ENCODE measurements at places on chromosomes 7 and 10.

DNA sequence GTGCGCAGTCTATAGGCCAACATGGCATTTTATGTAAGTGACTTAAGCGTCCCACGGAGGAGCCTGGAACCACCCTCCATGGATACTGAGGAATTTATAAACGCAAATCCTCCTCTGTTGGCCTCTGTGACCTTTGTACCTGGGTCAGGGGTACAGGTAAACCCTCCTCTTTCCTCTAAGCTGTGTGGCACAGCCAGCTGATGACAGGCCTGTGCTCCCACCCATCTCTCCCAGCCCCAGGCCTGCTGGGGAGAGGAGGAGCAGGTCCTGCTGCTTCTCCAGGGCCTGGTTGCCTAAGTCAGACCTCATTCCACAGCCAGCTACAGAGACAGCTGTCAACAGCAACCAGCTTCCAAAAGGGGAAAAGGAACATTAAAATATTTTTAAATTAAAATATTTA lies 5.0 kb downstream of the AVPI1 start:
- no peak for DNase-seq

GRCh38 chr7:13416071-13416470 lies 573.4 kb downstream of the ETV1 start:
- DNase-seq: no peak

GRCh38 chr10:5611899-5612680 lies 54.3 kb downstream of the ASB13 start:
- DNase-seq: no peak

DNA sequence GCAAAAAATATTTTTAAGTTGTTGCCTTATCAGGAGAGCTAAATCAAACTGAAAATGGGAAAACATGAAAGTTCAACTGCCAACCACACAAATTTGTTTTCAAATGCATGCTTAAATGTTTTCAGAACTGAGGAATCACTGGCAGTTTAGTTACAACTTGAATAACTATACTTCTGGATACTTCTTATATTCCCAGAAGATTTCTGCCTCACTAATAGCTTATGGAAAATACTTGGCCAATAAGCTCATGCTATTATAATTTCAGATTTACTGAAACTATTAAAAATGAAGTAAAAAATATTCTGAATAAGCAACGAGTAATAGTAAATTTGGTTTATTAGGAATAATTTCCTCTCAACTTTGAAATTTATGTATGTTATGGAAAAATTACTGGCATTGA lies 222.2 kb downstream of the CDK14 start:
- no peak for DNase-seq

- no peak for DNase-seq
Measured at GRCh38 chr7:27576360-27576944, 86.2 kb downstream of the HIBADH start.

GRCh38 chr10:113842171-113842570 lies 11.7 kb downstream of the DCLRE1A start:
- no peak for DNase-seq

DNA sequence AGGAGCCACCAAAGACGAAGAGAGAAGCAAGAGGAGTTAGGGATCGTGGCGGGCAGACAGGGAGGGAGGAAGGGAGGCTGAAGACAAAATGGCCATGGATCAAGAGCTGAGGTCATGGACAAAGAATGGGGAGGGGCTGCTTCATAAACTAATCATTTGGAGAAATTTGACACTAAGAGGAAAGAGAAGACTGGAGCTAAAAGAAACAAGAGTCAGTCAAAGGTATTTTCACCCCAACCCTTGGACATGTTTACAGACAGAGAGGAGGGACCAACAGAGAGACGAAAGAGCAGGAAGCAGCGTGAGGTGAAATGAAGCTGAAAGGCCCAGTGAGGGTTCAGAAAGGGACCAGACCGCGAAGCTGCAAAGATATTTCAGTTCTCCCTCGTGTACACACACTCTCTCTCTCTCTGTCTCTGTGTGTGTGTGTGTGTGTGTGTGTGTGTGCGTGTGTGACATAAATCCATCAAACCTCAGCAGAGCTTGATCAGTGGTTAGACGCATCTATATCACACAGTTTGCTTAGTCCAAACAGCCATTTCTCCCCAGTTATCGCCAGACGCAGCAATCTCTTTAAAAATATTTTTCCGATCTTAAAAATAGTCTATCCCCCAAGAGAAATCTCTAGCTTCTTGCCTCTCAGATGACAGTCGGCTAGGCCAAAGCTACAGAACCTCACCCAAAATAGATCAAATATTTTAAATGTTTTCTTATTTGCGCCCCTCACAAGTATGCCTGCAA lies 12.5 kb upstream of the CALD1 start:
- no peak for DNase-seq

- no peak for DNase-seq
Measured at GRCh38 chr7:1240517-1241257, 8.0 kb downstream of the UNCX start.

- no peak for DNase-seq
Measured at GRCh38 chr10:76491216-76491615, 1059.8 kb downstream of the LRMDA start.

- peak; percentile 9 for DNase-seq
Measured at GRCh38 chr10:93573051-93573909, 6.8 kb downstream of the FFAR4 start.

GRCh38 chr10:75971402-75972211 lies 540.2 kb downstream of the LRMDA start:
- no peak for DNase-seq

GRCh38 chr7:126635545-126635944 lies 617.2 kb downstream of the GRM8 start:
- no peak for DNase-seq

DNA sequence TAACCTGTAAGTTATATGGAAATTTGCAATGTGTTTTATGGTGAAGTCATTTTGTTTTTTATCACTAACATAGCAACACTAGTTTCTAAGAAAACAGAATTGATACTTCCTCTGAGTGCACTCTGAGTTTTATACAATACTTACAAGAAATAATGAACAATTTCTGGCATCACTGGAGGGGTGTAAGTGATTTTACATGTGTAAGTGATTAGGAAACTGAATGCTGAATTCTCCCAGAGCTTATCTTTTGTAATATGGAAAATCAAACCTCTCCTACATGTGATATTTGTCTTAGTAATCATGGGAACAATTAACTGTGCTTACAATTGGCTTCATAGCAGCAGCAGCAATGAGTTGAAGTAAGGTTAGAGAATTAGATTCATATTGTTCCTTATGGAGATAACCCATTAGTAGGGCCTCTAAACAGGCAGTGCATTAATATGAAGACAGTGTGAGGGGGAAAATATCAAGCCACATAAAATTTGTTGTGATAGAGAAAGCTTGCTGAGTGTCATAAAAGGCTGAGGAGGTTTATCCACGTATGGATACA lies 37.4 kb downstream of the SEMA3C start:
- no peak for DNase-seq

DNA sequence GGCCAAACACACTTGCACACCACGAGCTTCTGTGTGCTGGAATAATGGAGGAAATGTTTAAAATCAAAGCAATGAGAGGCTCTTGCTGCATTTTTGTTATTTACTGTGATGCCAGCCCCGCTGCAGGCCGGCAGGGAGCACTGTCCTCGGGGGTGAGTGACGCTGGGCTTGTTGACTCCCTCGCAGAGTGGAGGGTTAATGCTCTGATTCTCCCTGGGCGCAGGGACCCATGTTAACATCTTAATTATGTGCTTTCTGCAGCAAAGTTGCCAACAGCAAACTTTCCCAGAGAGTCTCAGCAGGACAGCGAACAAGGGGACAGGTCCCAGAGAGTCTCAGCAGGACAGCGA lies 22.9 kb downstream of the SCART1 start:
- DNase-seq: no peak

GRCh38 chr7:45138433-45139267 lies 18.9 kb upstream of the RAMP3 start:
- no peak for DNase-seq

- no peak for DNase-seq
Measured at GRCh38 chr7:106791526-106791925, 73.6 kb upstream of the PIK3CG start.

GRCh38 chr7:92639213-92639896 lies 49.2 kb upstream of the FAM133B start:
- DNase-seq: no peak

GRCh38 chr10:78905015-78905956 lies 163.5 kb upstream of the ZMIZ1 start:
- DNase-seq: no peak

DNA sequence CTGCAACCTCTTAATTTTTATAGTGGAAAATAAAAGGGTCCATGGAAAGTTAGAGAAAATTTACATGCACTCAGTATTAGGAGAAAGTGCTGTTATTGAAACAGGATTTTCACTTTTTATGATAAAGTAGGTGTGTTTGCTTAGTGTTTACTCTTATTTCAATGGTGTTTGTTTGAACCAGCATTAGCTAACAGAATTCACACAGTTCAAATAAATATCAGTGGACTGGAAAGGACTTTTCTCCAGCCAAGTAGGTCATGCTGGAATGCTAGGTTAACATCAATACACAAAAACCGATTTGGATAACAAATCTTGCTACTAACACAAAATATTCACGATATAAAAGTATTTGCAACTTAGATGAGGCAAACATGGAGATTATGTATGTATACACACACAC lies 49.4 kb upstream of the BET1 start:
- no peak for DNase-seq

- DNase-seq: no peak
Measured at GRCh38 chr10:101133489-101134298, 2.6 kb downstream of the TLX1 start.

DNA sequence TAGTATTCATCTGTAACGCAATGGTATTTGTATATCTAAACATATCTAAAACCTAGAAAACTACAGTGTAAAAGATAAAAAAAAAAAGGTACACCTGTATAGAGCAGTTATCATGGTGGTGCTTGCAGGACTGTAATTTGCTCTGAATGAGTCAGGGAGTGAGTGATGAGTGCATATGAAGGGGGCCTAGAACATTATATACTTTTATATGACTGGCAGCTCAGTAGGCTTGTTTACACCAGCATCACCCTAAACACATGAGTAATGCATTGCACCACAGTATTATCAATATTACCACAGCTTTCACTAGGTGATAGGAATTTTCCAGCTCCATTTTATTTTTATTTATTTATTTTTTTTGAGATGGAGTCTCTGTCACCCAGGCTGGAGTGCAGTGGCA lies 40.8 kb downstream of the TRIM24 start:
- DNase-seq: no peak

DNA sequence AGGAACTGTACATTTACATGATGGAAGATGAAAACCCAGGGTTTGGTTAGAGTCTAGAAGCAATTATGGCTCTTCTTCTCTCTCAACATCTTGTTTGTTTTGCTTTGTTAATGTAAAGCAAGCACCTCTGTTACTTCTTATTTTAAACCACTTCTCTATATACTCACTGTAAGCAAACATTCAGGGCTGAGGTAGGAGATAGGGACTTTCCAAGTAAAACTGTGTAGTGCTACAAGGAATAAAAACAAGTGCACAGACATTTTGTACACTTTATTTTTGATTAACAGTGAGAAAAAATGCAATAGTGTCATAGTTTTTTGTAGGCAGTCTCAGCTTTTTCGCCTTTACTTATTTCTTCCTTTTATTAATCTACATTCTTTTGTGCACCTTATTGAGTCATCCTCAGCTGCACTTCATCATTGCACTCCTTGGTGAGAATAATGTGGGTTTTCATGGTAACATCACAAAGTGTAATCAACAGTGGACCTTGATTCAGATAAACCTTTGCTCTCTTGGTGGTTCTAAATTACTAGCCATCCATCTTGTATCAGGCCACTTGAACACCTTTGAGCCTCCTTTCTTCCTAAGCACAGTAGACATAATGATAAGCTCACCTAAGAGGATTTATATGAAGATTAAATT lies 52.9 kb downstream of the ELMO1 start:
- no peak for DNase-seq

DNA sequence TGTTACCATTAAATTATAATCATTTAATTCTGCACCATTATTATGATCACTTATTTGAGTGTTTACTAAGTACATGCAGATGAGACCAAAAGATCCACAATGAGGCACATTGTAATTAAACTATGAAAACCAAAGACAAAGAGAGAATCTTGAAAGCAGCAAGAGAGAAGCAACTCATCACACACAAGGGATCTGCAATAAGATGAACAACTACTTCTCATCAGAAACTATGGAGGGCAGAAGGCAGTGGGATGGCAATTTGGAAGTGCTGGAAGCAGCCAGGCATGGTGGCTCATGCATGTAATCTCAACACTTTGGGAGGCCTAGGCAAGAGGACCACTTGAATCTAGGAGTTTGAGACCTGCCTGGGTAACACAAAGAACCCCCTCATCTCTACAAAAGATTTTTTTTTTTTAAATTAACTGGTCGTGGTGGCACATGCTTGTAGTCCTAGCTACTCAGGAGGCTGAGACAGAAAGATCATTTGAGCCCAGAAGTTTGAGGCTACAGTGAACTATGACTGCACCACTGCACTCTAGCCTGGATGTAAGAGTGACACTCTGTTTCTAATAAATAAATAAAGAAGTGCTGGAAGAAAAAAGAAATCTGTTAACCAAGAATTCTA lies 47.7 kb downstream of the CDK6 start:
- DNase-seq: no peak

DNA sequence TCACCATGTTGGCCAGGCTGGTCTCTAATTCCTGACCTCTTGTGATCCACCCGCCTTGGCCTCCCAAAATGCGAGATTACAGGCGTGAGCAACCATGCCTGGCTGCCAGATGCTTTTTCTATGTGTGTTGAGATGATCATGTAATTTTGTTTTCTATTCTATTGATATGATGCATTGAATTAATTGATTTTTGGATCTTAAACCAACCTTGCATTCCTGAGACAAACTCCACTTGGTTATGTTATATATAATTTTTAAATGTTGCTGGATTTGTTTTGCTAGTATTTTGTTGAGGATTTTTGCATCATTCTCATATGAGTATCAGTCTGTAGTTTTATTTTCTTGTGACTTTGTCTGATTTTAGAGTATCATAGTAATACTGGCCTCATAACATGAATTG lies 192.8 kb downstream of the ADK start:
- DNase-seq: no peak

DNA sequence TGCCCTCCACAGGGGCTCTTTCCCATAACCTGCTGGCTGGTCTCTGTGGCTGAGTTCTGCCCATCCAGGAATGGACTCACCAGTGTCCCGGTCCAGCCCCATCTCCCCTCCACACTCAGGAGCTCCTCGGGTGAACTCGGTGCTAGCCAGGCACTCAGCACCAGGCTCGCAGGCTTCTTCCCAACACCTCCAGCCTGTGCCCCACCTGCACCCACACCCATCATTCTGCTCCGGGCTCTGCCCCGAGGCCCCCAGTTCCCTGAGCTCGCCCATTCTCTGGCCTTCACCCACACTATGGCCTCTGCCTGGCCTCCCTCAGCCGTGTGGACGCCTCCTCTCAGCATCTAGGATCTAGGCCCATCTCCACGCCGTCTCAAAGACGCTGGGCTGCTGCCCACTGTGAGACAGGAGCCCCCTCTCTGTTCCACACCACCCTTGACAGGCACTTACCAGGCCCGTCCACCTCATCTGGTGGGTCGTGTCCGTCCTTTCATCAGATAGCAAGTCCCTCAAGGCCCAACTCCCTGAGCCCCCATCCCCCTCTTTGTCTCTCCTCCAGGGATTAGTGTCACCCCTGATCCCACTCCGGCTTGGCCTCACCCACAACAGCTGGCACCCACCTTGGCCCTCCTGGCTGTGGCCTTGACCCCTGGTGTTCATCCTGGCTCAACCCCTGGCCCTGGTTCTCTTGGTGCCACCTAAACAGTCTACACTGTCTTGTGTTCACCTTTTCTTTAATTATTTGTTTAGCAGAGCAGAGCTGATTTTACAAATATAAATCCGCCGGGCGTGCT lies 76.0 kb upstream of the FAM20C start:
- no peak for DNase-seq
